ENCODE measurements at places on chromosomes 13 and 19.

DNA sequence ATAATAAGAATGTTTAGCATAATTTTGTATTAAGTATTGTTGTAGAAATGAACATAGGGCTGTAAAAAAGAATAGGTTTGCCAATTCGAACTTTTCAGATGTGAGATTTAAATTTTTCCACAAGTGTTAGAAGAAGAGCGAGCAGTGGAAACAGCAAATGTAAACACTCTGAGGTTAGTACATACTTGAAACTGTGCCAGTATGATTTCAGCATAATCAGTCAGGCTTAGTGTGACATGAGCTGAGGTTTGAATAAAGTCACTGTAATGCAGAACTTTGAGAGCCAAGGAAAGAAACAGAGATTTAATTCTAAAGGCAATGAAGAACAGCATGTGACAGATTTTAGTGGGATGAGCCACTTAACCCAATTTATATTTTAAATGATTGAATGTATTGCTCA is 2166.4 kb downstream of the PCDH9 start:
- DNase-seq, result peak; percentile 30

DNA sequence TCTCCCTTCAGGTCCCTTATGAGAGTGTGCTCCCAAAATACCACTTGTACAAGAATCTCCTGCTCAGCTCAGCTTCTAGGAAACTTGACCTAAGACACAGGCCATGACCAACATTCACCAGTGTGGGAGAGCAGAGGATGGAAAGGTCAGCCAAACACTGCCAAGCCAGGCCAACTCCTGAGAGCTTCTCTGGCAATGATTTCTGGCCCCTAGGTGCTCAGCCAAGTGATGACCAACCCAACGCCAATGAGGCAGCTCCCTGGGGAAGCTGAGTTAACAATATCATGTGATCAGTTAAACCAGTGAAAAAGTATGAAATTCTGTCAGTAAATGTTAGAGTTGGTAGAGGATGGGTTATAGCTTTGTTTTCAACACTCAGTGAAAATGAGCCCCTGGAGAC is 49.1 kb upstream of the FLT1 start:
- no peak for DNase-seq

- DNase-seq, result peak; percentile 31
These were observed at the start of gene RUBCNL for GRCh38 chr13:46387064-46387851. RUBCNL (minus strand) TSS chr13:46387252; CDS start chr13:46372475, 14,777 bp downstream.

DNA sequence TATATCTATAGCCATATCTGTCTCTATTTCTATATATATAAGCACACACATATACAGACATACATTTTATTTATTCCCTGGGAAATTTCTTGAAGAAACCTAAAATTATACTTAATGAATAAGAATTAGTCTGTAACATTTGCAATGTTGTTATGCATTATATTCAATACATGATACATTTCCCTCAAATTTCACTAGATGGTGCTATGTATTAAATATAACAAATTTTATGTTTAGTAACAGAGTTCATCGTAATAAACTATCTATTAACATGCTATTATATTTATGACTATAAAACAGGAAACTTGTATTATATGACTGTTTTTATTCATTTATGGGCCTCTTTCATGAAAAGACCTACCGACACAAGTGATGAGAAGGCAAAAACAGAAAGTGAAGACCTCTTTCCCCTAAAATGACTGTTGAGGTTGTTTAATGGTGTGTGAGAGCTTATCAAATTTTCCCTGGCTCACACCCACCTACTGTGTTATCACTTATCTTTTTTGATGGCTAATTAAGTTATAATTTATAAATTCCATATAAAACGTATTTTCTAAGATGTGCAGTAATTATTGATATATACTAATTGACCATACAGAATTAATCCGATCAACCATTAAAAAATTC is 881.9 kb downstream of the SLITRK6 start:
- DNase-seq, result peak; percentile 6

- peak; percentile 87 for DNase-seq
These were observed 59.4 kb upstream of the TSHZ3 start for GRCh38 chr19:31408460-31409124.

- no peak for DNase-seq
These were observed 10.1 kb downstream of the ANO8 start for GRCh38 chr19:17324357-17325114.

- DNase-seq, result no peak
These were observed 45.4 kb downstream of the WDFY2 start for GRCh38 chr13:51629491-51630287.

DNA sequence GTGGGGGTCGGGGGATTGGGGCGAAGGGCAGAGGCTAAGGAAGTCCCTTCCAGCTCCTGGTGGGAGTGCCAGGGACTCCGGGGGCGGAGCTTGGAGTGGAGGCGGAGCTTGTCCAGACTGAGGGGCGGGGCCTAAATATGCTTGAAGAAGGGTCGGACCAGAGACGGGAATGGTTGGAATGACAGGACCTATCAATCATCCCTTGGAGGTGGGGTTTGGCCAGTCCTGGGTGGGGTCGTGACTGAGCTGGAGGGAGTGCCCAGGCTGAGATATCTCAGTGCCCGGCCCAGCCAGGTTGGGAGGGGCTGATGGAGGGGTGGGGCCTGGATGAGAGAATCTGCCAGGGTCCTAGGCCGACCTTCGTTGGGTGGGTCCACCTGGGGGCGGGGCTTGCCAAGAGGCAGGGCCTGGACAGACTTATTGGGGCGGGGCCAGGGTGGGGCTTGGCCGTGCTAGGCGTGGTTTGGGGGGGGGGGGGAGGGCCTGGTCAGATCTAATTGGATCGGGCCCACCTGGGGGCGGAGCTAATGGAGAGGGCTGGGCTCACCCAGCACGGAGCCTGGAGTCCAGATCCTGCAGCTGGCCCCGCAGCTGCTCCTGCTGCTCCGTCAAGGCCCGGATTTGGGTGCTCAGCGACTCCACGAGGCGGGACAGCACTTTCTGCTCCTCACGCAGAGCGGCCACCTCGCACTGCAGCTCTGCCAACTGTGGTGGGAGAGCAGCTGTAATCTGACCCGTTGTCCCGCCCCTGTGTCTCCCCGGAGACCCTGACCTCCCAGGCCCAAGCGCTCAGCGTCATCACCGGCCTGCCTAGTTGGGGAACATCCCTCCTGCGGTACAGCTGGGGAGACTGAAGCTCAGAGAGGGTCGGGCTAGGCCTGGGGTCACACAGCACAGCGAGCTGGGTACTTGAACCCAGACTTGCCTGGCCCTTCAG is 2.6 kb upstream of the WIZ start:
- DNase-seq, result peak; percentile 79

DNA sequence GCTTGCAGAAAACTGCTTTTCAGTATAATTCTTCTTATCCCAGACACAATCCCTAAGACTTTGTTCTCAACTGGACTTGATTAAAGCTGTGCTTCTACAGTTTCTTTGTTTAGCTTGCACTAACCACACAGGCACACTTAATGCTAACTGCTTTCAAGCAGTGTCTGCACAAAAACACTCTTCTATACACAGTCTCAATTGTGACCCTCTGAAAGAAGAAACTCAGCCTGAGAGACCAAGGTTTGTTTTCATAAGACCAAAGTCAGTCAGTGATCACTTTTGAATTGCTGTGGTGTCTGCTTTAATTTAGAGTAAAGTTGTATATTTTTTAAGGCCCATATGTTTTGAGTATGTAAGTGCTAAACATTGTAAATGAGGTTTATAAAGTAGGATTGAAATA is 431.2 kb downstream of the KCTD12 start:
- no peak for DNase-seq

DNA sequence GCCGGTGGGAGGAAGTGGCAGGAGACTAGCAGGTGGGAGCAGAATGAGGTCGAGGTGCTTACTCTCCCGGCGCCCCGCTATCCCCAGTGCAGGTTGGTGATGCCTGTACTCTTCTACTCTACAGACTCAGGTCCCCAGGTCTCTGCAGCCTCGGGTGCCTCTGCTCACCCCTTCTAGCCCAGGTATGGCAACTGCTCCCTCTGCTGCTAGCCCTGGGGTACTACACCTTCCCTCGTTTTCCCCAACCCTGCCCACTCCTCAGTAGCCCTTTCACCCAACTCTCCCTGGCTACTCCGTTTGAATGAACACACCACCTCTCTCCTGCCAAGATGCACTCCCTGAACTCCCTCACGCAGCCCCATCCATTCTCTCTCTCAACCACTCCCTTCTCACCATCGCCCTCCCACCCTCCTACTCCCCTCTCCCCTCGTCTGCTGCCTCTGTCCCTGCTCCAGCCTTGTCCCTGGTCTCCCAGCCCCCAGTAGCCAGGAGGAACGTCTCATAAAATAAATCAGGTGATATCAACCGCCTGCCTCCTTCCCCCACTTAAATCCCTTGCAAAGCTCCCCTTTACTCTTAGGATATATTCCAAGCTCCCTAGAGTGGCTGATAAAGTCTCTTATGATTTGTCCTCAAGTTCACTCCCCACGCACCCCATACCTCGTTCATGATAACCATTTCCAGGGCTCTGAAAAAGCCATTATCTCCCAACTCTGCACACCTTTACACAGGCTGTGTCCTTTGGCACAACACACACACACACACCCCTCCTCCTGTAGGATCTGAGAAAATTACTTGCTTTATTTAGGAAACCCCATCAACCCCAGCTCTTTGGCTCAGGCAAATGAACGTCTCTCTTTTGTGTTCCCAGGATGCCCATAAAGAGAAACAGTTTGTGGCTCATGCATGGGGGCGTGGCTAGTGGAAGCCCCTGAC is 8.2 kb upstream of the MEIS3 start:
- DNase-seq, result peak; percentile 32

DNA sequence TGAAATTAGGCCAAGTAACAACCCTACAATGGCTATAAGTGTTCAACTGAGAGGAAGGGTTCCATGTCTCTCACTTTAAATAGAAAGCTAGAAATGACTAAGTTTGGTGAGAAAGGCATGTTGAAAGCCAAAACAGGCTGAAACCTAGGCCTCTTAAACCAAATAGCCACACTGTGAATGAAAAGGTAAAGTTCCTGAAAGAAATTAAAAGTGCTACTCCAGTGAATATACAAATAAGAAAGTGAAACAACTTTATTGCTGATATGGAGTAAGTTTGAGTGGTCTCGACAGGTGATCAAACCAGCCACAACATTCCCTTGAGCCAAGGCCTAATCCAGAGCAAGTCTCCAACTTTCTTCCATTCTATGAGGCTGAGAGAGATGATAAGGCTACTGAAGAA is 209.6 kb downstream of the KLF12 start:
- no peak for DNase-seq

DNA sequence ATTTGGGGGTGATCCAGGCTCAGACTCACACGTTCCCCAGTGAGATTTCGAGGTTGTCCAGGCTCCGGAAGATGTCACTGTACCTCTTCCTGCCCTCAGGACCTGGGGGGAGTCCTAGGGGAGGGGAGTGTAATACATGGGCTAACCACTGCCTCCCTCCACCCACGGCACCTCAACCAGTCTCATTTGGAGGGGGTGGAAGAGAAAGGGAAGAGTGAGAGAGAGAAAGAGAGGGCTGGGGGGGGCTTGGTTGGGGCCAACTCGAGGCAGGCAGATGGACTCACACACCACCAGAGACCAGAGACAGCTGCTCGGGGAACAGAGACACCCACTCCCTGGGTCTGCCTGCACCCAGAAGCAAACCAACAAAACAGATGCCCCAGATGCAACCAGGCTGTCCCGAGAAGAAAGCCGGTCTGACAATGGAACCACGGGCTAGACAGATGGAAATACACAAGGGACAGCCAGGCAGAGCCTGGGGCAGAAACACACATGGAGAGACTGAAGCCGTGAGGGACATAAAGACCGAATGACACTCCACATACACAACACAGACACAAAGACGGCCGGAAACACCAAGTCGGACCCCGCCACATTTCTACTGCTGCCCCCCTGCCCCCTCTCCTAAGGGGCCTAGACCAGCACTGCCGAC is 825 bp downstream of the GMIP start:
- DNase-seq, result peak; percentile 8

DNA sequence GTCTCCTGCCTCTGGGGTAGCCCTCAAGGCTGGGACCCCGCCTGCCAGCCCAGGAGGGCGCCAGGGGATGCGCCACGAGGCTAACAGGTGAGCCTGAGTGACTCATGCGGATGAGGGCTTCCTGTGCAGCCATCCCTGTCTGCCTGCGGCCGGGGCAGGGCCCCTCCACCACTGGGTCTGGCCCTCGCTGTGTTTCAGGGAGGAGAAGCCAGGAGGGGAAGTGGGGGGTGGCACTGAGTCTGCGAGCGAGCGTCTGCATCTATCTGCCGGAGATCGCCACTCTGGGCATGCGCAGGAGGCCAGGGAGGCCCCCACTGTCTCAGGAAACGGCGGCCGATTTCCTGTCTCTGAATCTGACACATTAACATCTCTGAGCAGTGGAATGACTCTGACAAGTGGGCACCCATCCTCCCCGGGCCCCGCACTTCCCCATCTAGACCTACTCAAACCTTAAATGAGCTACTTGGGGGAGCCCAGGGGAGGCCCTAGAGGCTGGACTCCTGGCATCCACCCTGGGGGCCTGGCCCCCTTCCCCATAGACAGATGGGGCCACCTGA is 19.7 kb downstream of the RFX1 start:
- peak; percentile 71 for DNase-seq

- no peak for DNase-seq
These were observed 21.9 kb downstream of the FLT1 start for GRCh38 chr13:28473044-28473443.

DNA sequence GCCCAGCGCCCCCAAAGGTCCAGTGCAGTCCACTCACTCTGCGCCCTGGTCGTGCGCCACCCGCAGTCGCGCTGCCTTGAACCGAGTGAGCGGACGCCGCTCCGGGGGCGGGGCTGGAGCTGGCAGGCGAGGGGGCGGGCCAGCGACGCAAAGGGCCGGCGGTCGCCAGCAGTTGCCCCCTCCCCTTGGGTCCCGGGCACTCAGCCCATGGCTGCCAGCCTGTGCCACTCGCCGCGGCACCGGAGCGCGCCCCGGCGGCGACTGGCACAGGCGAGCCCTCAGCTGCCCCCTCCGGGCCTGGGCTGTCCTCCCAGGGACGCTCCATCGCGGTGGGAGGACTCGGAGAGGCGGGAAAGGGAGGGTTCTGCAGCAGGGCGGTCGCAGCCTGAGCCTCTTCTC is at the start of gene S1PR5:
S1PR5 (minus strand) TSS at position 87 of the 399 bp plus-strand sequence. CDS start 2,436 bp downstream, outside the sequence.
- no peak for DNase-seq

DNA sequence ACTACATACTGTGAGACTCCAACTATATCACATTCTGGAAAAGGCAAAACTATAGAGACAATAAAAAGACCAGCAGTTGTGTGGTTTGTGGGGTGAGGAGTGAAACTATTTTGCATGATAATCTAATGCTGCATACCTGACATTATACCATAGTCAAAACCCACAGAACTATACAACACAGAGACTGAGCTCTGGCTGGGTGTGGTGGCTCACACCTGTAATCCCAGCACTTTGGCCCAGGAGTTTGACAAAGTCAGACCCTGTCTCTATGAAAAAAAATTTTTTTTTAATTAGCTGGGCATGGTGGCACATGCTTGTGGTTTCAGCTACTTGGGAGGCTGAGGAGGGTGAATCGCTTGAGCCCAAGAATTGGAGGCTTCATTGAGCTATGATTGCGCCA is 11.9 kb downstream of the ZNF541 start:
- no peak for DNase-seq

- peak; percentile 68 for DNase-seq
These were observed 153.3 kb downstream of the TNFRSF19 start for GRCh38 chr13:23723471-23723870.

Data from AG10803 (cell line).